KG1 (cell line): ENCODE measurements at places on chromosomes 13 and 19.
A peak's percentile ranks its signal among the peaks of the same experiment; 100 is the strongest.

GRCh38 chr19:41341669-41342490 lies 11.8 kb downstream of the TGFB1 start:
- no peak for DNase-seq

DNA sequence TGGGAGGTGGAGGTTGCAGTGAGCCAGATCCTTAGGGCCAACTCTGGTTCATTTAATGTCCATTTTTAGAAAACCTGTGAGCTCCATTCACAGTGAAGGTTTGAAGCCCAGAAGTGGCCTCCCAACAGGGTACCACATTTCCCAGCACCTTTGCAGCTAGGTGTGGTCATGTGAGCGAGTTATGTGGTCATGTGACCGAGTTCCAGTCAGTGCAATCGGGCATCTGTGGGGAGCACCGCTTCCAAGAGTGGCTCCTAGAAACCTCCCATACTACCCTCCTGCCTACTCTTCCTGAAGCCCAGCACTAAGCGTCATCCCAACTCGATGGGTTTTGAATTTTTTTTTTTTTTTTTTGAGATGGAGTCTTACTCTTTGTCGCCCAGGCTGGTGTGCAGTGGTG lies 663 bp upstream of the PLA2G4C start:
- no peak for DNase-seq

DNA sequence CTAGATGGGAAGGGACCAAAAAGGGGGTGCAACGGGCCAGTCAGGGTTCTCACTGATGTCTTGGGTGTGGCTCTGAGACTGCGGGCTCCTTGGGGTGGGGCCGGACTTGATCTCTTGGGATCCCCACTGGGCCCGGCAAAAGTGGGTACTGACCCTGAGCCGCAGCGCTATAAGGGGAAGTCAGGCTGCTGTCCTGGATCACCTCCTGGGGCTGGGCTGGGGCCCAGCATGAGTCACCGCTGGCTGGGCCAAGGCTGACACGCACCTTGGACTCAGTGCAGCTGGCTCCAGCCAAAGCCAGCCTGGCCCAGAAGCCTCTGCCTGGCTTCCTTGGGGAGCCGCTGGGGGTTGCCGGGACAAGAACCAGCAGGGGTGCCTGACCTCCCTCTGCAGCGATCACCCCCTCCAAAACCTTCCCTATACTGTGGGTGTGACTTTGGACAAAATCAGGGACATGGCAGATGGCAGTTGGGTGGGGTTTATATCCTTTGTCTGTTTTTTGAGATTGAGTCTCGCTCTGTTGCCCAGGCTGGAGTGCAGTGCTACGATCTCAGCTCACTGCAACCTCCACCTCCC lies 617 bp upstream of the IQCN start:
- no peak for DNase-seq

DNA sequence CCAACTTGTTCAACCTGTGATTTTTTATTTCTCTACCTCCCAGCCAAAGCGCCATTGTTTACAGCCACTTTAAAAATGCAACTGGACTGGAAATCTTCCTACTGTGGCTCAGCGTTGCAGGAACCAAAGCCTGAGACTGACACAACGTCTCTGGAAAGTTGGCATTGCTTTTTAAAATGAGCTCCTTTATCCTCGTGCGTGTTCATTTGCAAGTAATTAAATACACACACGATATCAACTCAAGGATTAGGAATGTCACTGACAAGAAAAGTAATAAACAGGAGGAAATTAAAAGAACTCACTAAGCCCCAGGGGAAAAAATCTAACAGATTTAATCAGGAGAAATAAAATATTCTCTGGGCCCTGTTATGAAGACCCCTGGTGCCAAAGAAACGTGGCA lies 184.6 kb upstream of the IRS2 start:
- DNase-seq = no peak

- no peak for DNase-seq
Measured at GRCh38 chr13:114272977-114273376, 8.4 kb upstream of the UPF3A start.

DNA sequence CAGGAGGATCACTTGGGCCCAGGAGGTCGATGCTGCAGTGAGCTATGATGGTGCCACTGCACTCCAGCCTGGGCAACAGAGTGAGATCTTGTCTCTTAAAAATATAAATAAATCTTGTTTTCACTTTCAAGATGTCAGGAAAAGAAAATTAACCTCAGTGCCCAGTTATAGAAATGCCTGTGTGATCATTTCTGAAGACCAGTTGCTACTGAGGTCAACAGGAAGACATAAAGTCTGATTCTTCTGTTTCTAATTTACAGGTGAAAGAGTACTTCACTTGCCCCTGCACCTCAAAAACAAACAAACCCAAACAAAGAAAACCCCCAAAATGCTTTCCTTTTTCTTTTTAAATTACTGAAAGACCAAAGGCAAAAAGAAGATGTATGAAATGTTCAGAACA lies 174.3 kb upstream of the NBEA start:
- DNase-seq = no peak

DNA sequence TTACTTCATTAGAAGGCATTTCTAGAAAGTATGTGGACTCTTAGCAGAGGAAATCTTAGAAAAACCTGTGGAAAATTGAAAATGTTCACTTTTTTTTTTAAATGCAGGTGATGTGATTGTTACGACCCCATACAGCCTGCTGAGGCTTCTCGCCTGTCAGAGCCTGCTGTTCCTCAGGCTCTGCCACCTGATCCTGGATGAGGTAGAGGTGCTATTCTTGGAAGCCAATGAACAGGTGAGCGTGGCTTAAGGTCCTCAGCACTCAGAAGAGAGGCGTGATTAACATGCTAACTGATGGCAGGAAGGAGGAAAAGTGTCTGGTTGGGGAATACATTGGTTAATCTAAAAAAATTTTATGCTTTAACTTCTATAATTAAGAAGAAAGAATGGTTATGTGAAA lies 71.4 kb downstream of the SLC7A9 start:
- DNase-seq = no peak

DNA sequence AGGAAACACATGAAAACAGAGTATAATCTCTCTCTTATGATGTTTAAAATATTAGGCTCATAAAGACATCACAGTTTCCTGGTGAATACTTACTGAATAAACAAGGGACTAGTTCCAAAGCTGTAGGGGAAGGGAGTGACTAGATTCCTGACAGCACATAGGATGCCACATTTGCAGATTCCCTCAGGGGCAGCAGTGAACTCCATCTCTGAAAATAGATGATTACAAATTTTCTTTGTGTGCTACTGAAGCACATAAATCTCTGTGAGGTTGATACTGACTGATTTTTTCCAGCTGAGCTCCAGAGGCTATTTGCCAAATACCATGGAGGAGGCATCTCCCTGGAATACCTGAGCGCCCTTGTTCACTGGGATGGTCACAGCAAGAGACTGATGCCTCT lies 77.3 kb downstream of the FGF9 start:
- DNase-seq = no peak

DNA sequence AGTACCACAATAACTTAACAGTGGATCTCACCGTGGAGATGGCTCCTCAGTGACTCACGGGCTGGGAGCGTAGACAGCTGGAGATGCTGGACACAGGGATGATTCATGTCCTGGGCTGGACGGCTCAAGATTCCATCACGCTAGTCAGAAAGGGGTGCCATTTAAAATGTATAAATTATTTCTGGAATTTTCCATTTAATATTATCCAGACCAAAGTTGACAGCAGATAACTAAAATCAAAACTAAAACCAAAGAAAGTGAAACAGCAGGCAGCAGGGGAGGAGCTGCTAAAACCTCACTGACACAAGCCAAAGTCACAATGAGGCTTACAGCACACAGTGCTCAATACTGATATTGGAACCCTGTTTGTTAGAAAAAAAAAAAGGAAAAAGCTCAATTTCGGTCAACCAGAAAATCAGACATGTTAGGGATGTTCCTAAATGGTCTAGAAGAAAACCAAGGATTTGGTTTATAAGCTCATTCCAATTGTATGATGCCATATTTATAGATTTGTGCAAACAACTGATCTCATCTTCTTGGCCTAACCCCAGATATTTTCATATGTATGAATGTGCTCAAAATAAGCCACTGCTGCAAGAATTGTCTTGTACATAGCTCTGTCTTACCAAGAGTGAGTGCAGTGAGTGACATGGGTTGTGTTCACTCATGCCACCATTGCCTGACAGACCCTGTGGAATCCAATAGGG lies 111.8 kb downstream of the SACS start:
- DNase-seq = no peak

DNA sequence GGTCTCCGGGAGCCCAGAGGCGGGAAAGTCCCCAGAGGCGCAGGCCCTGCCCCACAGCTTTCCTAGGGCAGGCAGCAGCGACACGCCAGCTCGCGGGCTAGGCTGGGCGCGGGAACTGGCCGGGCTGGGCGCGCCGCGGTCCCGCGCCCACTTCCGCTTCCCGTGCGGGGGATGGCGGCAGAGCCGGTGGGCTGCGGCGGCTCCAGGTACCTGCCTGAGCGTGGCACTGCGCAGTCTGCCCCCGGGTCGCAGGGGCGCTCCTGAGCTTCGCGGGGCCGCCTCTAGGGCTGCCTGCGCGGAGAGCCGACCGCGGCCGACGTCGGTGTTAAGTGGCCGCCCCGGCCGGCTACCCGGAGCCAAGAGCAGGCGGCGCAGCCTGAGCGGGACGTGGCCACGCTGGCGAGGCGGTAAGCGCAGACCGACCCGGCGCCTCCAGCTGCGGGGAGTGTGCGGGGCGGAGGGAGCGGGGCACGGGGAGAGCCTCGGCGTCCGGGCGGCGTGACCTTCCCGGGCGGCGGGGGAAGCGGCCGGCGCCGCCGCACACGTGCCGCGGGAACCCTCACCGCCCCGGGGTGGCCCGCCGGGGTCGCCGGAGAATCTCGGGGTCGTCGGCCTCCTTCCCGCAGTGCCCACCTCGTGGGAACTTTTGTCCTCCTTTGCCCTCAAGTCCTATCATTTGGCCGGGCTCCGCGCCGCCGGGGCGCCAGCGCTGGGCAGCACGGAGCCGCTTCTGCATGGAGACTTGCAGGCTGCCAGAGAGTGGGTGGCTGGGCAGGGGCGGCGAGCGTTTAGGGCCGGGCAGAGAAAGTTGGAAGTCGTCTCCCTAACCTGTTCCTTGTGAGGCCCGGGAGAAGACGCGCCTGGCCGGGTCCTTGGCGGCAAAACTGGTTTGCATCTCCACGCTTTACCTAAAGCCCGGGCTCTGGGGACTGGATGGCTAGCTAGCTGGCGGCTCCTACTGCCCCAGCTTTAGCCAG lies 31.4 kb upstream of the MPHOSPH8 start:
- DNase-seq = peak; percentile 33

DNA sequence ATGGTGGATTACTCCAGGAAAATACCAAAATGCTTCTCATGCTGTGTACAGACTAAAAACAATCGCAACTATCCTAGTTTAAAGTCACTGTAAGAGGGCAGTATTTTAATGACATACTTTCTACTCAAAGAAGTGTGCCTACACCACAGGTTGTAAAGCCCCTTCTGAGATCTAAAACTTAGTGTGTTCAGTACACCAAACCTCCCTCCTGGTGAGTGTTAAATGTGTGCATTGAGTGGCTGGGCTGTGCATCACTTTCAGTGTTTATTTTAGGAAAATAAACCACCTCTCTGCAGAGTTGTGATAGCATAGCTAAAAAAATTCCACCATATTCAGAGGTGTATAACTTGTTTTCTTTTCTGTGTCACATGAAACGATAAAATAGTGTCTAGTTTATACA lies 263.7 kb downstream of the DACH1 start:
- DNase-seq = no peak

DNA sequence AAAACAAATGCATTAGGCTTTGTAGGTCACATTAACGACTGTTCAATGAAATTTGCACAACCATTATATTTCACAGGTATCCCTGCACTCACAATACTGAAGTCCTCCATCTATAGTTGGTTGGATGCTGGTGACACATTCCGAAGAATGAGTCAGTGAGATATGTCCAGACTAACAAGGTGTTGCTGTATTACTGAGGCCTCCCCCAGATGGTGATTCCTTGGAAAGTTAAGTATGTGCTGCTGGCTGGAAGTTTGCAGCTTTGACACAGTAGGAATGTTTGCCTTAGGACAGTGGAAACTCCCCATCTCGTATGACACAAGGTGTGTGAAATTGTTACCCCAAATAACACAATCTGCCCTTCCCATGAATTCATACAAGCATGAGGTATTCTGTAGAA lies 46.6 kb downstream of the FGF14 start:
- DNase-seq = no peak

DNA sequence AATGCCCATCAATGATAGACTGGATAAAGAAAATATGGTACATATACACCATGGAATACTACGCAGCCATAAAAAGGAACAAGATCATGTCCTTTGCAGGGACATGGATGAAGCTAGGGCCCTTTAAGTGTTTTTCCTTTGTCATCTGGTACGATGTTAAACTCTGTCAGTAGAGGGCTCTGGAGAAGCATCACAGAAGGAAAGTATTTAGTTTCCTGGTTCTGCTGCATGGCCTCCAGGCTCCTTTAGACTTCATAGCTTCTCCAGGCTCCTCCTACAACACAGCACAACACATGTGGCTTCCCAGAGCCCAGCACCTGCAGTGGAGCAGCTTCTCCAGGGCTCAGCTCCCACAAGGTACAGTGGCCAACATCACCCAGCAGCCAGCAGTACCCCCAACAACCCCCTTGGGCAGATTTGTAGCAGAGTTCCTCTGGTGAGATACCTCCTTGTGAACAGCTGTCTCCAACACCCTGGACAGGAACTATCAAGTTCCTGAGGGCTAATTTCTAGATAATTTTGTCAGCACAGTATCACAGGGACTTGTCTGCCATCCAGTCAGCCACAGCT lies 63.4 kb downstream of the KCTD12 start:
- no peak for DNase-seq

GRCh38 chr13:56351041-56351440 lies 789.7 kb upstream of the PRR20A start:
- DNase-seq = no peak

GRCh38 chr13:93477238-93477637 lies 250.6 kb downstream of the GPC6 start:
- no peak for DNase-seq

- DNase-seq = no peak
Measured at GRCh38 chr13:35826626-35827254, 304.4 kb downstream of the DCLK1 start.

- peak; percentile 56 for DNase-seq
Measured at GRCh38 chr13:30739761-30740642, 4.7 kb downstream of the ALOX5AP start.

GRCh38 chr19:7887408-7888144 lies 734 bp upstream of the LRRC8E start:
- DNase-seq = no peak

DNA sequence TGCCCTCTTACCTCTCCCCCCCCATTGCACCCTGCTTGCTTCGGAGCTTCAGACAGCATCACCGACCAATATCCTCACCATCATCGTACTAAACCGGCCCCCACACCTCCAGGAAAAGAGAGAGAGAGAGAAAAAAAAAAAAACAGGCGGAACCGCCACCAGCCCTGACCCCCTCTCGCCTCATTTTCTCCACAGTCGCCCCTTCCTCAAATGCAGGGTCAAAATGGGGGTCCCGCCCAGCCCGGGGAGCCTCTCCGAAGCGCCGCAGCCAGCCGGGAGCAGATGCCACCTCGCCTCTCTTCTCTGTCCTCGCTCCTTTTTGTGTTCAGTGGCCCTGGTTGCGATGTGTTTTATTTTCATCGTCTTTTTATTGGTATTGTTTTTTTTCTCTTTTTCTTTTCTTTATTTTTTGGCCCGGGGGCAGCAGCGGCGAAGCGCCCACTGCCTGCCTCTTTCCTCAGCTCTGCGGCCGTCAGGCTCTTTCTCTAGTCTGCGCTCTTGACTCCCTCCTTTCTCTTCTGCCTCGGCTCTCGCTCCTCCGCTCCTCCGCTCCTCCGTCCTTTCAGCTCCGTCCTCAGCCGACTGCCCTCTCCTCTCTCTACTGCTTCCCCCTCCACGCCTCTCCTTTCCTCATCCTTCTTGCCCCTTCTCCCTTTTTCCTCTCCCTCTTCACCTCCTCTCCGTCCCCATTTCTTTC lies 41.4 kb downstream of the DEDD2 start:
- DNase-seq = no peak
